ENCODE measurements at places on chromosomes 6 and 20.
A peak's percentile ranks its signal among the peaks of the same experiment; 100 is the strongest.

GRCh38 chr6:83514866-83515466 is 2.6 kb downstream of the PRSS35 start:
- peak; percentile 67 for DNase-seq

GRCh38 chr6:161003336-161003735 is 11.8 kb downstream of the MAP3K4 start:
- peak; percentile 33 for DNase-seq

- no peak for DNase-seq
Measured at GRCh38 chr6:89597372-89597771, 41.2 kb downstream of the LYRM2 start.

DNA sequence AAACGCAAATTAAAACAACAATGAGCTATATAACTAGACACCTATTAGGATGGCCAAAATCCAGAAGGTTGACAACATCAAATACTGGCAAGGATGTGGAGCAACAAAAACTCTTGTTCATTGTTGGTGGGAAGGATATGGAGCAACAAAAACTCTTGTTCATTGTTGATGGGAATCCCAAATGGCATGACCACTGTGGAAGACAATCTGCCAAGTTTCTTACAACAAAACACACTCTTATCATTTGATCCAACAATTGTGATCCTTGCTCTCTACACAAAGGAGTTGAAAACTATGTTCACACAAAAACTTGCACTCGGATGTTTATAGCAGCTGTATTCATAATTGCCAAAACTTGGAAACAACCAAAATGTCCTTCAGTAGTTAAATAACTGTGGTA is 61.8 kb upstream of the LAMA2 start:
- no peak for DNase-seq

DNA sequence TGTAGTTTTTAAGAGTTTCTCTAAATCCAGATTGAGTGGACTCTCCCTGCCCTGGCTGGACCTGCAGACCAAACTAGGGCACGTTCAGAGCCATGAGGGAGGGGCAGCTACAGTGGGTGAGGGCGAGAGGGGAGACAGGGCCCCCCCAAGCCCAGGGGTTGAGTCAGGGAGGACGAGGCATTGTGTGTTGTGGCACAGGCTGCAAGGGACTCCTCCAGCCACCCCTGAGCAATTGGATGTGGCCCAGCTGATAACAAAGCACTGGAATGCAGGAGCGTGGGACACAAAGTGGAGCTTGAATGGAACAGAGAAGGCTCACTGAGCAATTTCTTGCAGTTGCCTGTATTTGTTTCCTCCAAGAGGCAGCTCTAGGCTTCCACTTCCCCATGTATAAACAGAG is 43.5 kb upstream of the MYL9 start:
- DNase-seq = no peak

- DNase-seq = no peak
Measured at GRCh38 chr6:4349323-4349722, 213.9 kb upstream of the ECI2 start.

GRCh38 chr6:50716899-50717509 is 3.7 kb downstream of the TFAP2D start:
- no peak for DNase-seq

DNA sequence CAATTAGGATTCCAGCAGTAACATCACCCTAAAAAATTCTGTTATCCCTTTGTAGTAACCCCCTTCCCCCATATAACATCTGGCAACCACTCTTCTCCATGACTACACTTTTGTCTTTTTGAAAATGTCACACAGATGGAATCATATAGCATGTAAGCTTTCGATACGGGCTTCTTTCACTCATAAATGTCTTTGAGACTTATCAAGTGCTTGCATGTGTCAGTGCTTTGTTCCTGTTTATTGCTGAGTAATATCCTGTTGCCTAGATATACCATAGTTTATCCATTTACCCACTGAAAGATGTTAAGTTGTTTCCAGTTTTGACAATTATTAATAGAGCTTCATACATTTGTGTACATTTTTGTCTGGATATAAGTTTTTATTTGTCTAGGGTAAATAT is 10.4 kb upstream of the SNPH start:
- DNase-seq = no peak

GRCh38 chr20:34693414-34693813 is 10.7 kb upstream of the TP53INP2 start:
- DNase-seq = no peak

GRCh38 chr6:118758946-118759345 is 107.6 kb upstream of the CEP85L start:
- no peak for DNase-seq

DNA sequence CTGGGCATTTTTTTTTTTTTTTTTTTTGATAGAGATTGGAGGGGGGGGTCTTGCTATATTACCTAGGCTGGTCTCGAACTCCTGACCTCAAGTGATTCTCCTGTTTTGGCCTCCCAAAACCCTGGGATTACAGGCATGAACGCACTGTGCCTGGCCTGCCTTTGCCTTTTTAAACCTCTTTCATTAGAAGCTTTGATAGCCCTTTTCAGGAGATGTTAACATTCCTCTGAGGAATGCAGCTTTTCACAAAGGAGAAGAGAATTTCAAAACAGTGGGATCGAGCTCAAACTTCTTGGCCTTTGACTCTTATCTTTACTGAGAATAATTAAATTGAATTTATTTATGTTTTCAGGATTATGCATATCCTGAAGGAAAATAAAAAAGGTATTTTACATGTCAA is 31.3 kb downstream of the SLC26A8 start:
- DNase-seq = no peak

DNA sequence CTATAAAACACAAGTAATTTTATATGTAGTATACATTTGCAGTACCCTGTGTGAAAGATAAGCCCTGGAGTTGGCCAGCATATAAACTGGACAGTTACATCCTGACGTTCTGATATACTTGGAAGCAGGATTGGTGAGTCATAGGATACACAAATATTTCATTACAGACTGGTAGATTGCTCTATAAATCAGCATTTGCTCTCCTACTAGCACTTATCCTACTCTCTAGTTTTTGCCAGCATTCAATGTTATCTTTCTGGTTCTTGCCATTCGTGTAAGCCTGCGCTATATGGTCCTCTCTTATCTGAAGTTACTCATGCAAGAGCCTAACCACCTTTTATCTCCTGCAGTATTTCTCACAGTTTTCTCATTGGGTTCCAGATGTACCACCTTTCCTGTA is 680.2 kb upstream of the MMS22L start:
- peak; percentile 1 for DNase-seq

- DNase-seq = peak; percentile 14
Measured at GRCh38 chr20:4985658-4986057, 15.7 kb downstream of the SLC23A2 start.

DNA sequence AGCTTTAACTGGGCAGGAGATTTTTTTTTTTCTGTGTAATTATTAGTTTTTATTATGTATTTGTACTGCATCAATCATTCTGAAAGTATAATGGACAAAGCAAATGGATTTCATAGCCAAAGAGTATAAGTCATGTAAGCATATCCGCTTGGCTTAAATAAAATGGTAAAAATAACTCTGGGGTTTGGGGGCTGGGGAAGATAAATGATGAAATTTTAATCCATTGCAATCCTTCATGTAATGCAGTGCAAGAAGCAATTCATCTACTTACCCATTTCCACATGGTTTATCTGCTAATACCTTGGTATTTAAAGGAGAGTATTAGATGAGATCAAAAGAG is 781.4 kb downstream of the QKI start:
- DNase-seq = no peak

- DNase-seq = no peak
Measured at GRCh38 chr6:155996151-155996550, 540.5 kb upstream of the NOX3 start.

DNA sequence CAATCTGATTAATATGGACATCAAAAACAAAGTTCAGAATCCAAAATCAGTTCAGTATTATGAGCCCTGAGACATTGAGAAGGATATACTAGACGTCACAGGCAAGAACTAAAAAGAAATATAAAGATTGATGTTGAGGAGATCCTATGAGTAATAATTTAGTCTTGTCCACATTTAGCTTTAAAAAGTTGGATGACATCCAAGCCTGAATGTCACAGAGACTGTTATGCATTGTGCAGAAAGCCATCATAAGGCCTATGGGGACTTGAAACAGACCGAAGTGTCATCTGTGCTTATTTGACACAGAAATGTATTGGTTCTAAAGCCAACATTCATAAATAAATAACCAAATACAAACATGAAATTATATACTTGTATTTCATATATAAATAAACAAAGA is 581.8 kb upstream of the MMS22L start:
- DNase-seq = no peak

- peak; percentile 10 for DNase-seq
Measured at GRCh38 chr20:3374296-3374695, 33.2 kb downstream of the DNAAF9 start.

DNA sequence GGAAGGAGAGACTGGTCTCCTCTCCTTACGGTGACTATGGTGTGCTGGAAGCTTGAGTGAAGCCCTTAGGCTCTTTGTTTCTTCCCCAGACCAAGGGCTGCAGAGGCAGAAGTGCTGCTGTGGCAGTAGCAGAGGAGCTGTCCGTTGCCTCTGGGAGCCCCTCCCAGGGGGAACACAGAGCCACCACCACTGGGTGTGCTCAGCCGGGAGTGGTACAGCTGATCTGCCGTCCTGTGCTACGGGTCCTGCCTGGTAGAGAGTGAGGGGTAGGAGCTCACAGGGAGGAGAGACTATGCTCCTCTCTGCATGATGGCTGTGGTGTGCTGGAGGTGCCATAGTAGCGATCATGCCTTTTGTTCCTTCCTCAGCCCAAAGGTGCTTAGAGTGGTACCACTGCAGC is 318.7 kb downstream of the DOK5 start:
- DNase-seq = no peak

DNA sequence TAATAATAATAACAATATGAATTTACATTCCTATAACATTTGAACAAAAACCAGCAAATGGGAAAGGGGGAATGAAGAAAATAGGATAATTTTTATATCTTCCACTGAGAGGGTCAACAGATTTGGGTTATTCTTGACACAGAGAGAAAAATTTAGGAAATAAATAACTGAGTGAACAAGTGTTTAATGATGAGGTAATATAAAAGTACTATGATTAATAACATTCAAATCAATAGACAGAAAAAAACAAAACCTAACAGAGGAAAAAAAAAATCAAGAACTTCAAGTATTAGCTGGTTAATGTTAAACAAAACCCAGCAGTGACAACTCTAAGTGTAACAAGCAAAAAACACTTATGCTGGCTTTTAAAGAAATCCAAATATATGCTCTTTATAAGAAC is 66.5 kb downstream of the LCA5 start:
- DNase-seq = no peak

DNA sequence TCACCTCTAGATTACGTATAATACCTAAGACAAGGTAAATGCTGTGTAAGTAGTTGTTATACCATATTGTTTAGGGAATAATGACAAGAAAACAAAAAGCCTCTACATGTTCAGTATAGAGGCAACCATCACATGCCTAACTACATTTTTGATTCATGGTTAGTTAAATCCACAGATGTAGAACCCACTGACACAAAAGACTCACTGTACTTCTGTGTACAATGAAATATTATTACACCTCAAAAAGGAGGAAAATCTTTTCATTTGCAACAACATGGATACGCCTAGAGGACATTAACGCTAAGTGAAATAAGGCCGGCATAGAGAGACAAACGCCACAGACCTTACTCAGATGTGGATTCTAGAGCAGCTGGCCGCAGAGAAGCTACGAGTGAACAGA is 50.5 kb downstream of the NINL start:
- DNase-seq = no peak

DNA sequence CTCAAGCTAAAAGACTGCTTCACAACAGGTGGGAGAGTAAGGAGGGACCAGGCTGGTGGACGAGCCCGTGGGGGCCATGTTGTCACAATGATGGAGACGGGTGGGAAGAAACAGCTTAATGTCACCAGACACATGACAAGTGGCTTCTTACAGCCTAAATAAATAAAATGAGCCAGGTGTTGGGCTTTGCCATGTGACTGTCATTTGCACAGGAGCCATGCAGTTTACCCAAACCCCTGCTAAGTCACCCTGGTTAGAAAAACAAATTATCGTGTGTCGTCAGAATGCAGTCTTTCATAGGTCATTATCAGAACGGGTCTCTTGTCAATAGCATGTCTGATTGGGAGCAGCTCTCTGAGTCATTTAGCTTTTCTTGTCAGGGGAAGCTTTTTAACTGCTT is 18.5 kb downstream of the BTBD3 start:
- no peak for DNase-seq

GRCh38 chr20:57397693-57398108 is 6.5 kb downstream of the RBM38 start:
- DNase-seq = no peak

GRCh38 chr6:100103194-100103593 is 109.2 kb upstream of the MCHR2 start:
- DNase-seq = no peak

DNA sequence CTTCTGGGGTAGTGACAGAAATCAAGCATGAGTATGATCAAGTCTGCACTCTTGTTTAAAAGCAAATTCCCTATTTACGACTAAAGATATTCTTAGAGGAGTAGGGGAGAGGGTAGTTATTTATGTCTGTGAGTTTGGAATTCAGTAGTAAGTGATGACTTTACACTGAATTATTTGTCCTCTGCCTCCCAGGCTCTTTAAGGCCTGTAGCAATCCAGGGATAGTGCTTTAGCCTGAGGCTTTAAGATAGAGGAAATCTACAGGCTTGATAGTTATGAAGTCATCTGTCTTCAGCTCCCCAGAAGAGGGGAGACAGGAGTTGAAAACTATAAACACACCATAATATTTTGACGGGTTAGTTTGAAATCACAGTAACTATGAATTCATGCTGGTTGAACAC is 664.5 kb downstream of the EPM2A start:
- DNase-seq = peak; percentile 73

GRCh38 chr20:1901704-1902103 is 6.5 kb downstream of the SIRPA start:
- no peak for DNase-seq

DNA sequence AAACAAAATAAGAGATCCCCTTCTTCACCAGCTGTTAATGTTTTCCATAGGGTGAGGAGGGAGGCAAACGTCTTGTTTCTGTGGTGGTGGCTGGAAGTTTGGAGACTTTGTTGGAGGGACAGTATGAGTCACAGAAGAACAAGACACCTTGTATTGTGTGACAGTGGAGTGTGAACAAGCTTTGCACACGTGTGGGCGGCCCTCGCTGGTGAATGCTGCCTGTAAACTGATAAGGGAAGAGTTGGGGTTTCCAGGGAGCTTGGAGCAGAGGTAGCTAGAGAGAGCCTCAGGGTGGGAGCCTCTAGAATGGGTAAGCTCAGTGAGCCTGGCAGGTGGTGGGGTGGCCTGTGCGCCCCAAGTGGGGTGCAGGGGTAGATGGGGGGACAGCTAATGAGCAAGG is 78.3 kb downstream of the ZDHHC14 start:
- DNase-seq = no peak

- peak; percentile 22 for DNase-seq
Measured at GRCh38 chr6:34508425-34508824, 42.5 kb downstream of the PACSIN1 start.

- DNase-seq = peak; percentile 12
Measured at GRCh38 chr6:169008641-169009257, 244.9 kb downstream of the THBS2 start.

DNA sequence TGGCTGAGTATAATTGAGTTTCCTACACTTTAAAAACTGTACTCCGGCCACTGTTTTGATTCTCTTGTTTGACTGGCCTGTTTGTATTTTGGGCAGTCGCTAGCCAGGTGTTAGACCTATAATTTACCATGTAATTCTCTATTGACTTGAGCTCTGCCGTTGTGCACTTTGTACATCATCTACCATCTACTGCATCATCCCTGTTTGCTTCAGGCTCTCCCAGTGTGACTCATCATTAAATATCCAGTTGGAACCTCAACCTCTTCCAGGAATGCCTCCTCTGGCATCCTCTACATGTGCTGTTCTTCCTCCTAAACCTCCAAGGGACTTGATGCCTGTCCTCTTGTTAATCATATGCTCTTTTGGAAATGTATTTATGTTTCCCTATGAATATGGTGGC is 72.3 kb downstream of the FARS2 start:
- DNase-seq = peak; percentile 59

Measured in GM23248 (cell line).